Coronary artery (tissue), 2 donors: ENCODE measurements at places on chromosomes 5 and 9.

DNA sequence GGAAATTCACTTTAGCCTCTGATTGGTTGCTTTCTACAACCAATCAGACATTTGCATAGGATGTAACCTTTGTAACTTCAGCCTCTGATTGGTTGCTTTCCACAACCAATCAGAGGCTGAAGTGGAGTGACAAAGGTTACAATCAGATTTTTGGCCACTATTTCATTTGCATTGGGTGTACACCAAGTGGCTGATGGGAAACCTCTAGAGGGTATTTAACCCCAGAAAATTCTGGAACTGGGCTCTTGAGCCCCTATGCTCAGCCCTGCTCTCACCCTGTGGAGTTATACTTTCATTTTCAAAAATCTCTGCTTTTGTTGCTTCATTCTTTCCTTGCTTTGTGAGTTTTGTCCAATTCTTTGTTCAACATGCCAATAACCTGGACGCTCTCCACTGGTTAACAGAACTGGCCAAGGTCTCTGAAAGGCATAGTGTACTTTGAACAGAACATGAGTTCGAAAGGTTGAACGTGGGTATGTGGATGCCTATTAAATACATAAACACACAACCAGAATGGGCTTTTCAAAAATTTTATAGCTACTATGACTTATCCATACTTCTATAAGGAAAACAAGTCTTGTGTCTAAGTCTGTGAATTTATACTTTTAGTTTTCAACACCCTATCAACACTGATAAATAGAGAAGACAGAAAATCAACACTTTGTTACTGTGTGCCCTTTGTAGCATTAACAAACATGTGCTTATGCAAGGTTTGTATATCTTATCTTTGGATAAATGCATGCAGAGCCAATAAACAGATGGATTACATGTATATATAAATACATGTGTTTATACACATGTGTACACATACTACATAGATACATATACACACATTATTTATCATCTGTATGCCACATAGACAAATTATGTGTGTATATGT, 568.1 kb downstream of the CTNND2 start:
- no peak for DNase-seq

DNA sequence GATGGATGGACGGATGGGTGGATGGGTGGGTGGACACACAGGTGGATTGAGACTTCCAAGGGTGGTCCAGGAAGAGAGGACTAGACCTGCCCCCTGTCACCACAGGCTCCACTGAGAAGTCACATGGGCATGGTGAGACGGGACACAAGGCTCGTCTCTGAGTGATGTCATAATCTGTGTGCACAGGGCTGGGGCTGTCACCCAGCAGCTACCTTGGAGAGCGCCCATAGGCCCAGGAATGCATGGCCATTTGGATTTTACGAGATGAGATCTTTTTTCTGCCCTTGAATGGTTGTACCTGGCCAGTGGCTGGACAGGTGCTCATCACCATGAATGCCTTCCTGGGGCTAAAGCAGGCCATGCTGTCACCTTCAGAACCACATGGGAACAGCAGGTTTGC, 3.1 kb downstream of the OLFM1 start:
- DNase-seq = no peak

- DNase-seq = no peak
Measured at GRCh38 chr5:86257871-86258270, 359.9 kb upstream of the COX7C start.

- DNase-seq = no peak
Measured at GRCh38 chr9:114798780-114799427, 6.9 kb downstream of the TNFSF15 start.

DNA sequence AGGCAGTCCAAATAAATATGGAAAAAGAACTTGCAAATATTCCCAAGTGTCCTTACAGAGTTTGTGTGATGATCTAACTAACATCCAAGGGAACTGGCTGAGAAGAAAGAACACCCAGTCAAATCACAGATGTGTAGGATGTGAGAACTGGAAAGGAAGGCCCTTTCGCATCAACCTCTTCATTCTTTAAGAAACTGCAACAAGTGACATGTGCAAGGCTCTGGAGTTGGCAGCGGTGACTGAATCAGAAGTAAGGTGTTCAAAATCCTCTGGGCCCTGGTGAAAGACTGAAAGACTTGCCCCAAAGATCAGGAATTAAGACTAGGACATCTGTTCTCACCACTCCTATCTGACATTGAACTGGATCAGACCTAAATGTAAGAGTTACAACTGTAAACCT, 88.7 kb downstream of the RAPGEF1 start:
- DNase-seq = no peak

GRCh38 chr5:132436936-132437335, 53.6 kb downstream of the IRF1 start:
- no peak for DNase-seq

GRCh38 chr5:73357576-73357975, 91.0 kb downstream of the FOXD1 start:
- DNase-seq = no peak

DNA sequence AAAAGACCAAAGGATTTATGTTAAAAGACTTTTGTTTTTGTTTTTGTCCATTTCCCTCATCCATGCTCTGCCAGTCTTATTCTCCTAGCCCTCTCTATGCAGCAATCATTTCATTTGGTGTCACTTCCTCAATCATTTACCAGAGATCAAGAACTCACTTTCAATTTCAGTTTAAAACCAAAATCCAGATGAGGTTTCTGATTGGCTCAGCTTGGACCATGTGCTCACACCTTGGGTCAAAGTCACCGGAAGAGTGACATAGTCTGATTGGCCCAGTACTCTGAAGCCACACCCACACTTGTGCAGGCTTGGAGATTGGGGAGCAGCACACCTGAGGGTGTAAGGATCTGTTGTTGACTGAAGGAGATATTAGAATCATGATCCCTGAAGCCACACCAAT, 79.6 kb downstream of the TLR4 start:
- no peak for DNase-seq
